ENCODE measurements at places on chromosomes 5 and 9.

GRCh38 chr9:136726631-136727191, 14.3 kb downstream of the DIPK1B start:
- DNase-seq: peak; percentile 27

- peak; percentile 36 for DNase-seq
Measured at GRCh38 chr9:88476491-88477271, 58.3 kb upstream of the NXNL2 start.

GRCh38 chr5:45440466-45440865, 255.7 kb downstream of the HCN1 start:
- DNase-seq: no peak

DNA sequence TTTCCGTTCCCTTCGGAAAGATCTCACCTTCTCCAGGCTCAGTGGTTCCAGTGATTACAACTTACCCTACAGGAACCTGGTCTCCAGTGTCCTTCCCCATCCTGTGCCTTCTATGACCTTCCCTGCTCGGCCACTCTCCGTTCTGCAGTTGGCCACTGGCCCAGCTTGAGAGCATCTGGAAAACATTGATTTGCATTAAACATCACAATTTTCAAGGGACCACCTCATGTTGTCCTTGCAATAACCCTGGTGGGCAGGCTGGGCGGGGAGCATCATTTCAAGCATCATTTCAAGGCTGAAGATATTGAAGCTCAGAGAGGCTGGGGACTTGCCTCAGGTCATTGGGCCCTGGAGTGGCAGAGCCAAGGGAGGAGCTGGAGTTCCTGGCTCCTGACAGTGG, 177.4 kb downstream of the SEC61B start:
- no peak for DNase-seq

DNA sequence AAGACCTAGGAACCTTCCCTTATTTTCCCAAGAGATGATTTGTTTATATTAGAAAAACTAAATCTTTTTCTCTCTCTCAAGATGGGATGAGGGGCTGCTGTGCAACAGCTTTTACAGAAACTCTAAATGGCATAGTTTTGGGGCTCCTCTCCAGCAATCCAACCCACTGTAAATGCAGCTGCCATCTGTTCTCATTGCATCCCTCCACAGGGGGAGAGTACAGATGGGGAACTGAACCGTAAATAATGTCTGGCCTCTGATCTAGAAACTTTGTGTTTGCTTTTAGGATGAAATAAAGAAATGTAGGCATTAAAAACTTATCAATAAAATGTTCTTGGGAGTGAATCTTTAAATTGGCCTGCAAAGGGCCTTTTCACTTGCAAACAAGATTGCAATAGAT, 291.4 kb downstream of the MCTP1 start:
- no peak for DNase-seq

GRCh38 chr9:95506678-95507463, 9.9 kb downstream of the PTCH1 start:
- DNase-seq: no peak

DNA sequence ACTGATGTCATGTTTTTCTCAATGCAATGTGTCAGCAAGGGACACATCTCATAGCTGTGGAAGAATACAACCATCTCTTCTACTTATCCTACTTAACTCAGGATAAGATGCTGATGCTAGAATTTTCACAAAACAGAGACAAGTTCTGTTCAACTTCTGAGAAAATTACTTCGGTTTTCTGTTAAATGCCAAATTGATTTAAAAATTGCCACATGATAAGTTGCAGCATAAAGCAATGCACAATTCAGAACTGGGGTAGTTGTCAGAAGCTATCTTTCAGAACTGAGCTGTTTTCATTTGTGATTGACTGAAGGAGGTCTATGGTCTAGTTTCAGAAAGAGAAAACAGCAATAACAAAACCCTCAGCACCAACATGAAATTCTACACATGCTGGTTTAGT, 954.8 kb upstream of the C9orf72 start:
- DNase-seq: no peak

GRCh38 chr5:43193181-43193893, 1.3 kb downstream of the NIM1K start:
- peak; percentile 93 for DNase-seq

GRCh38 chr9:97773091-97773490, 76.0 kb upstream of the XPA start:
- no peak for DNase-seq

GRCh38 chr9:14270358-14271092, 43.4 kb downstream of the NFIB start:
- peak; percentile 78 for DNase-seq

- peak; percentile 54 for DNase-seq
Measured at GRCh38 chr9:95017661-95018060, 291.2 kb downstream of the AOPEP start.

DNA sequence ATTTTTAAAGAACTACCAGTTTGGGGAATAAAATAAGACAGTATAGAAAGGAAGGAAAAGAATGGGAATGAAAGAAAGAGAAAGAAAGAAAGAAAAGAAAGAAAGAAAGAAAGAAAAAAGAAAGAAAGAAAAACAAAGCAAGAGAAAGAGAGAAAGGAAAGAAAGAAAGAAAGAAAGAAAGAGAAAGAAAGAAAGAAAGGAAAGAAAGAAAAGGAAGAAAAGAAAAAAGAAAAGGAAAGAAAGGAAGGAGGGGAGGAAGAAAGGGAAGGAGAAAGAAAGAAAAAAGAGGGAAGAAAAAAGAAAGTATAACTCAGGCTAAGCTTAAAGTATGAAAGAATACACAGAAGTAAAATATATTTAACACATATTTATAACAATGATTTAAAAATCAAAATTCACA, 51.0 kb upstream of the FGF10 start:
- DNase-seq: no peak

GRCh38 chr5:78730300-78731094, 81.9 kb upstream of the LHFPL2 start:
- no peak for DNase-seq

GRCh38 chr5:81757404-81757803, 6.5 kb upstream of the SSBP2 start:
- DNase-seq: no peak

- peak; percentile 70 for DNase-seq
Measured at GRCh38 chr5:43042176-43042625, 2.1 kb upstream of the ANXA2R start.

GRCh38 chr5:58677650-58678049, 94.8 kb downstream of the RAB3C start:
- no peak for DNase-seq

GRCh38 chr5:137603891-137604290, 104.8 kb upstream of the SPOCK1 start:
- DNase-seq: no peak

GRCh38 chr5:145362266-145362665, 472.9 kb downstream of the PRELID2 start:
- peak; percentile 91 for DNase-seq

DNA sequence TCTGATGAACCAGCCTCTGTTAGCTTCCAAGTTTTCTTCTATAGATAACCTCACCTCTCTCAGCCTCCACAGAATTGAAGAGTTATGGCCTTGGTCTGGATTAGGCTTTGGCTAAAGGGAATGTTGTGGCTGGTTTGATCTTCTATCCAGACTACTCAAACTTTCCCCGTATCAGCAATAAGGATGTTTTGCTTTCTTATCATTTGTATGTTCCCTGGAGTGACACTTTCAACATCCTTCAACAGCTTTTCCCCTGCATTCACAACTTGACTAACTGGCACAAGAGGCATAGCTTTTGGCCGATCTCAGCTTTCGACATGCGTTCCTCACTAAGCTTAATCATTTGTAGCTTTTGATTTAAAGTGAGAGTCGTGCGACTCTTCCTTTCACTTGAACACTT, 28.1 kb upstream of the GNE start:
- no peak for DNase-seq

GRCh38 chr9:15295761-15296405, 11.1 kb downstream of the TTC39B start:
- peak; percentile 73 for DNase-seq

DNA sequence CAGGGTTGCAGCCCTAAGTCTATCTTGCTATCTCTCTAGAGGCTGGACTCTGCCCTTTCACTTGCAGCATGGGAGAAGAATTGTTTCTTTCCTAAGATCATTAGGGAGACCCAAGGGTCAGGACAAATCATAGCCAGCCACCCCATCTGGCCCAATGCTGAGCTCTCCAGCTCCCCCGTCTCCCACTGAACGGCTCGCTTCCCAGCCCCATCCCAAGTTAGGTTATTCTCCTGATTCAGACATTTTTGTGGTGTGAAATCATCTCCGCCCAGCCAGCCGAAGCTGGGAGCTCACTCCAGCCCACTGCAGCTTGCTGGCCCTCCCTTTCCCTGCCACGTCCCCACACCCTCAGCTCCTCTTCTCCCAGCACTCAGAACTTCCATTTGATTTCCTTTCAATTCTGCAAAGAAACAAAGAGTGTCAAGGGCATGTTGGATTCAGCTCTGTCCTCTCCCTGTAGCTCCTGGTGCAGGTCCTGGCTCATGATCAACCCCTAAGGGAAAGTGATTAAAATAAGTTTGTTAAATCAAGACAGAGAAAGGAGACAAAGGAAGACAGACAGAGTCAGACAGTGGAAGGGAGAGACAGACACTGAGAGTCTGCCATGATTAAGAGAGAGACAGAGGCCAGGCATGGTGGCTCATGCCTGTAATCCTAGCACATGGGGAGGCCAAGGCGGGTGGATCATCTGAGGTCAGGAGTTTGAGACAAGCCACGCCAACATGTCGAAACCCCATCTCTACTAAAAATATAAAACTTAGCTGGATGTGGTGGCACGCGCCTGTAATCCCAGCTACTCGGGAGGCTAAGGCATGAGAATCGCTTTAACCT, 12.6 kb upstream of the SPARC start:
- DNase-seq: peak; percentile 98

GRCh38 chr9:136316896-136317676, 10.3 kb upstream of the GPSM1 start:
- no peak for DNase-seq

- peak; percentile 59 for DNase-seq
Measured at GRCh38 chr5:74034733-74035132, 408.7 kb downstream of the ARHGEF28 start.

DNA sequence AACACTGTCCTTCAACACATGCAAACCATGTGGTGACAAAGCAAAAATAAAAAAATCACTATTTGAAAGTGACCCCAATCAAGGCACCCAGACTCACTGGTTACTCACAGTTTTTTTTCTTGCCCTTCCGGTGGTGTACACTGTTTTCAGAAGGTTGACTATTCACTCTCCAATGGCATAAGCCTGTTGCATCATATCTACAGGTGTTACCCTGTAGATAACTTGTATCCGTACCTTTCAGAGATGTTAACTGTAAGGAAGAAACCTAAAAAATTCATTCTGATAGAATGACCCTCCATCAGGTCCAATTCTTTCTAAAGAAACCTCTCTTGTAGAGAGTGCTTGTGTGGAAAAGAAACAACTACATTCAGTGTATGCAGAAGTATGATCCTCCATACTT, 193.6 kb upstream of the RASA1 start:
- DNase-seq: no peak

DNA sequence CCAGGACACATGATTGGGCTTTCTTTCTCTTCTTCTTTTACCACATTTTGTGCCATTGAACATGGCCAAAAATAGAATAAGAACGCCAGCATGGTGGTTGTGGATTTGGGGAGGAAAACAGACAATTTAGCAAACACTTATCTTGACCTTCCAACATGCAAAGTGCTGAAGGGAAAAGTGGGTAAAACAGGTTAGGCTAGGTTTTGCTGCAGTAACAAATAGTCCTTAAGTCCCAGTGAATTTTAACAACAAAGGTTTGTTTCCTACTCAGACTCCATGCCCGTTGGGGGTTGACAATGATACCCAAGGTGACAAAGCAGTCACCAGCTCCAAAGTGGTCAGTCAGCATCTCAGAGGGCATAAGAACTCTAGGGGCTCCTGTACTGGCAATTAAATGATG, 43.2 kb upstream of the STC2 start:
- no peak for DNase-seq

DNA sequence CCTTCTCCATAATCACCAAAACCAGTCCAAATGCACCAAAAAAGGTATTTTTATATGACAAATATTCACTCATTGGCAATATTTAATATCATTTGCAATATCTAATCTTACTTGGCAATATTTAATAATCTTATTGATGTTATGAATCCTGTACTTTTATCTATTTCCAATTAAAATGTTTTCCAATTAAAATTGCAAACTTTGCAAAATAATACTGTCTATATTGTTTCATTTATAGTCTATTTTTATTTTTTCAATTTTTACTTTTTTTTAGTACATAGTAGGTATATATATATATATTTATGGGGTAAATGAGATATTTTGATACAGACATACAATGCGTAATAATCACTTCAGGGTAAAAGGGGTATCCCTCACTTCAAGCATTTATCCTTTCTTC, 109.9 kb downstream of the AGTPBP1 start:
- DNase-seq: no peak

- DNase-seq: peak; percentile 48
Measured at GRCh38 chr5:95984287-95984938, 22.8 kb upstream of the ELL2 start.

DNA sequence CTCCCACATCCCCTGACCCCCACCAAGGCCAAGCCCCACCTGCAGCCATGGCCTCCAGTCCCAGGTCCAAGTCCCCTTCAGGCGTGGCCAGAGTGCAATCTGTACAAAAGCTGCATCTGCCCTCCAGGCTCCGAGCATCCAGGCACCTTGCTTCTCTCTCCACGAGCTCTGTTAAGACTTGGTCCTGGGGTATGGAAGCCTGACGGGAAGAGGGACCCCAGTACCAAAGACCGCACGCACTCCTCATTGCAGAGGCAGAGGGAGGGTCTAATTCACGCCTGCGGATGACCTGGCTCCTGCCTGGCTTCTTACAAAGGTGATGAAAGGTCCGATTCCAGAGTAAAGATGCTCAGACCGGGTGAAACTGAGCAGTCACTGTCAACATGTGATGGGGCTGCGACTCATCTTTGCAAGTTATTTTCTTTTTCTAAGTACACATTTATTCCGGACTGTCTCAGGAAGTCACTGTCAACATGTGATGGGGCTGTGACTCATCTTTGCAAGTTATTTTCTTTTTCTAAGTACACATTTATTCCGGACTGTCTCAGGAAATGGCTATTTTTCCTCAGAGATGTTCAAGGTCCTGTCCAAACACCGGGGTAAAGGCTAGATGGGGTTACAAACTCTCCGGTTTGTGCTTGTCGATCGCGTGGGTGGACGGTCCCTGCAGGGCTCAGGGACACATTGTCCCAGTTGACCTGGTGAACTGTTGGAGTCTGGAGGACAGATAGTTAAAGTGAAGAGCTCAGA, 252.0 kb upstream of the IRX4 start:
- peak; percentile 2 for DNase-seq

DNA sequence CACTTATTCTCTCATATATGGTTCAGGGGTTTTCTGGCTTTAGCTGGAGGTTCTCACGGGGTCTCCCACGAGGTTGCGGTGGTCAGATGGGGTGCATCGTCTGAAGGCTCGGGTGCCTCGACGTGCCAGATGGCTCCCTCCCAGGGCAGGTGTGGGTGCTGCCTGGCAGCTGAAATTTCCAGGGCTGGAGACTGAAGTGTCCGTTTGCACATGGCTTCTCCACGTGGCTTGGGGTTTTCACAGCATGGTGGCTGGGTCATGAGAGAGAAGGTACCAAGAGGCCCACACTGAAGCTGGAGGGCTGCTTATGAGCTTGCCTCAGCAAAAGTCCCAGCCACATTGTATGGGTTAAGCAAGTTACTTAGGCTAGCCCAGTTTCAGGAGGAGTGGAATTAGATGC, 218.6 kb downstream of the AGTPBP1 start:
- no peak for DNase-seq

GRCh38 chr9:116904165-116904564, 217.1 kb downstream of the TRIM32 start:
- no peak for DNase-seq

- DNase-seq: peak; percentile 1
Measured at GRCh38 chr5:152349683-152350526, 55.2 kb downstream of the NMUR2 start.

Data from fibroblast of the aortic adventitia (primary cell).